ENCODE measurements at places on chromosomes 7 and 10. TPM values are rescaled to one million over a fixed set of nuclear protein-coding genes. Genes with fewer than 3 reads are reported as not detected.
A peak's percentile ranks its signal among the peaks of the same experiment; 100 is the strongest.

TUBAL3 gene
- not detected for total RNA-seq

GNAT3 gene
- total RNA-seq = not detected

DNA sequence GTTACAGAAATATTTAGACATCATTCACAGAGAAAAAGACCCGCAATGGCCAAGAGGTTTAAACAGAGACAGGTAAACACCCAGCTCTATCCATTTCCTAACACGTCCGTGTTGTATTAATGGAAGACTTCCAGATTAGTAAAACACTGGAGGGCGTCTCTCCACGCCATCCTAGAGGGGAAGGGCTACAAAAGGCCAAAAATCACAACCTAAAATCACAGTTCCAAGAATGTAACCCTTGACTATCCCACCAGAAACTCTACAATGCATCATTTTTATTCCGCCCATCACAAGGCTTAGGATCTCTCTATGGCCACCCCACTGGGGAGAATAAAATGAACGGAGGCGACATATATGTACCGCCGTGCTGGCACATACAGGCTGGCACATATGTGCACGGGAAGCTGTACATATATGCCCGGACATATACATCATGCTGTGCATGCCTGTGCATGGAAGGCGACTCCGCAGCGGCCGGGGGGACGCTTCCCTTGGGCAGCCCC is 734 bp downstream of the PCLO start:
- DNase-seq = peak; percentile 32

- peak; percentile 56 for DNase-seq
Observed at GRCh38 chr10:21518641-21519396, 6.7 kb downstream of the SKIDA1 start.

- no peak for DNase-seq
Observed at GRCh38 chr10:12428447-12429135, 79.2 kb downstream of the CAMK1D start.

ARHGEF35 gene
- total RNA-seq = 3.6 TPM

DNA sequence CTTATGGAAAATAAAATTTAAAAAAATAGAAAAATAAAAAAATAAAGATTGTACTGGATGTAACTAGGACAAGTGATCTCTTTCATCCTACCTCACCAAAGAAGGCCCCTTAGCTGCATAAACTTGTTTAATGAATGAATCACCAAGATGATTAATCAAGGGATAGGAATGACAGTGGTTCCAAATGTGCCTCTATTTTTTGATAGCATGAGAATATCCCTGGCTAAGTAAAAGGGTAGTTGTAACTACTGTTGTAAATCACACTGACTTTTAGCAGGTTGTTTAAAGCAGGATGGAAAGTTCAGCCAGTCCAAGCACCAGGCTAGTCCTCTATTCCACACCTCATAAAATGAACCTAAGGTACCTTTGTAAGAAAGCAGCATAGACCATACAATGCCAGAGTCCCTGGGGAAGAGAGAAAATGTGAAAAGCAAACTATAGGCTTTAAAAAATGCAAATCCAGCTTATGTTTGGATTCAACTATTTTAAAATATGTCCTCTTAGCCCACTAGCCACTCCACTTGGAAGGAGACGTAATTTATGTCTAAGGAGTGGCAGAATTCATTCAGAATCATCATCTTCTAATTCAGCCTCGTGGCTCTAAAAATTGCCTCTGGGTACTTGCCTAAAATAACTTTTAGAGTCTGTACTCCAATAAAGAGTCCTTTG is 126.8 kb downstream of the SKIDA1 start:
- DNase-seq = peak; percentile 73

GRCh38 chr10:124026589-124026939 is 66.8 kb downstream of the CHST15 start:
- peak; percentile 35 for DNase-seq

AS3MT gene
- 6.2 TPM for total RNA-seq

DNA sequence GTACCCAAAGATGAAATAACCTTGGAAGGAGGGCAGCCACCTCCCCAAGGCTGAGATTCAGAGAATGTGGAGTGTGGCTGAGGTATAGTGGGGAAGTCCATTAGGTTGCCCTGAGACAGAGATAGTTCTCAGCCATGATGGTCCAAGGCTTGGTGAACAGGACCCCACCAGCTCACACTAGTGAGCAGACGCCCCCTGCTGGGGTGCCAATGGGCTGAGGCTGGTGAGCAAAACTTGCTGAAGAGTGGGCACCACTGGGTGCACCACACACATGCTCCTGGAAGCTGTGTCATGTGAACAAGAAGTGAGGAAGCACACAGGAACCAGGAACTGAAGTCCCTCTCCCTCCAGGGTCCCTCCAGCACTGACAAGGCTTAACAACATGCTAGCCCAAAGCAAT is 8.9 kb downstream of the FBXL13 start:
- no peak for DNase-seq

- DNase-seq = no peak
Observed at GRCh38 chr7:70586822-70587221, 545.1 kb upstream of the GALNT17 start.

DNA sequence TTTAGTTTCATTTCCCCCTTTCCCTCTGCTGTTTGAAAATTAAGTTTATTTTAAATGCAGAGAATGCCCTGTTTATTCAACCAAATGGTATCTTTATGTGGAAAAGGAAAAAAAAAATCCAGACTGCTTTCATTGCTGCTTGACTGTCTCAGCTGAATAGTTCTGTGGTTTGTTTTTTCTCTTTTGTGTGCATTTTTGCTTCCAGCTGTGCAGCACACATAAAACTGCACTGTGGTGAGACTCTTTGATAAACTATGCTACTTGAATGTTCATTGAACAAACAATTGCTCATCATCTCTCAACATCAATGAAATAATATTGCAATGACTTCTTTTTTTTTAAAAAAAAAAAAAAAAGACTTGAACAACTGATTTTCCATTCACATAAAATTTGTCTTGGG is 78.6 kb upstream of the GLI3 start:
- peak; percentile 46 for DNase-seq

- no peak for DNase-seq
Observed at GRCh38 chr10:132967540-132967939, 25.2 kb upstream of the CFAP46 start.

PDE6C gene
- total RNA-seq = not detected

A1CF gene
- total RNA-seq = not detected

GRCh38 chr7:109782806-109783205 is 1213.1 kb downstream of the DNAJB9 start:
- DNase-seq = no peak

DNA sequence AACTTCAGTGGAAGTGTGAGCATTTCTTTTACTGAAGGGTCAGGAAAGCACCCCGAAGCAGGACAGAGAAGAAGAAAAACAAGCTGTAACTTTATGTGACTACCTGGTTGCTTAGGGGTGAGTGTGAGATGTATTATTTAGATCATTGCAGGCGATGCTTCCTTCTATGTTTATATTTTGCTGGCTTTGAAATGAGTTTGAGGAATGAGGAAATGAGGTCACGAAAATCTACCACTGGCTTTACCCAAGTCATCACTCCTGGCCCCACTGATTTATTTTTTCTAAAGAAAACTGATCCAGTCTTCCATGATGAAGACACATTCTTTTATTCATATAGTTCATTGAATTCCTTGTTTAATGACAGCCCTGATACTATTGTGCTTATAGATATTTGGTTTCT is 716.6 kb upstream of the FZD8 start:
- DNase-seq = no peak

EGFR gene
- 104 TPM for total RNA-seq

DNA sequence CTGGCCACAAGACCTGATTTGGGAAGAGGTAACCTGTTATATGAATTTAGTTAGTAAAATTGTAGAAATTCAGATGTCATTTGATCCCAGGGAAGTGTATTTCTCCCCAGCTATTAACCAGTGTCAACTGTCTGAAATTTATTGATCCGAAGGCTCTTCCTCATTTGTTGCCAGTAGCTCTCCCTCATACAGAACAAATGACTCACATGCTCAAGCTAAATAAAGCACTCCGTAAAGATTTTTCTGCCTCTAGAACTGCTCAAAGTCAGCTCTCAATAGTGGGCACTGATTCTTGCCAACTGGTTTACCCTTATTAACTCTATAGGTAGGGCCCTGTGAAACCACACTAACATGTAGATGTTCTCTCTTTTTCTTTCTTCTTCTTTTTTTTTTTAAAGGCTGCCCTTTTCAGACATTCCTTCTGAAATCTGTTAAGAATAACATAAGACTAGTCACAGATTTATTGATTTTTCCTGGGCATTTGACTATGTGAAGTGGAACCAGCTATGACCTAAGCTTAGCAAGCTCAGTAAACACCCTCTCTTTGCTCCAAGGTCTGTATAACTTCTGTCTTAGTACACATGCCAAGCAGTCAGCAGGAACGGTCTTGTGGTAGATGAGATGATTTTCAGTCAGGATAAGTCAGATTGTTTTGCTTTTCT is 21.8 kb downstream of the RPA3 start:
- DNase-seq = no peak

- no peak for DNase-seq
Observed at GRCh38 chr10:97517778-97518300, 19.1 kb downstream of the UBTD1 start.

- peak; percentile 88 for DNase-seq
Observed at GRCh38 chr7:139682136-139683013, 95.4 kb downstream of the HIPK2 start.

FKBP6 gene
- not detected for total RNA-seq

NODAL gene
- not detected for total RNA-seq

DNA sequence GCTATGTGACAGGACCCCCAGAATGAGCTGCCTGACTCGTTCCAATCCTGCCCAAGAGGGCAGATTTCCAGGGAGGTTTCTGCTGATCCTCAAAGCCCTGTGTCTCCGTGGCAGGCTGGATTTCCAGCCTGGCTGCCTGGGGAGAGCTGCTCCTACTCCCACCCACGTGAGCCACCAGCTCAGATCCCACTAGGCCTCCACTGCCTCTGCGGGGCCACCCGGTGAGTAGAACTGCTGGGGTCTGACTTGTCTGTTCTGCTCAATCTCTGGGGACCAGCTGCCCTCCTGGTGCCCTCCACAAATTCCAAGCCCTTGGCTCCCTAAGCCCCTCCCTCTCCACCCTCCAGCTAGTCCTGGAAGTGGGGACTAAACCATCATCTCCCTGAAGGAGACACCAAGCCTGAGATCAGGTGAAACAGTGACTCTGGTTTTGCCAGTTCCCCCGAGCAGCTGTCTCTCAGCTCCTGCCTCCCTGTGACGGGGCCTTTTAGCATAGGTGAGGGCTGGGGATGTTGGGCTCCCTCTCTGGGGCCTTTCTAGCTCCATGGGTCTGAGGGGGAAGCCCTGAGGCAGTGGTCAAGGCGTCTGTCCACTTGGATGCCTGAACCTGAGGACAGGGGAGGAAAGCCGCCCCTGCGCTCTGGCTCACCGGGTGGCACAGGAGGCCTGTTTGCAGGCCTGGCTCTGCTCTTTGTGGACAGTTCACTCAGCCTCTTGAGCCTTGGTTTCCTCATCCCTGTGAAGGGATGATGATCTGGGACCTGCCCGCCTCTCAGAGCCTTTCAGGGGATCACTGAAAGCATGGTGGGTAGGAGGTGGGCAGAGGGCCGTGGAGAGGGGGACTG is 5.6 kb downstream of the FAM241B start:
- peak; percentile 58 for DNase-seq

DDC gene
- not detected for total RNA-seq

All from osteoblast (primary cell).